ENCODE measurements at places on chromosomes 1 and 21.

DNA sequence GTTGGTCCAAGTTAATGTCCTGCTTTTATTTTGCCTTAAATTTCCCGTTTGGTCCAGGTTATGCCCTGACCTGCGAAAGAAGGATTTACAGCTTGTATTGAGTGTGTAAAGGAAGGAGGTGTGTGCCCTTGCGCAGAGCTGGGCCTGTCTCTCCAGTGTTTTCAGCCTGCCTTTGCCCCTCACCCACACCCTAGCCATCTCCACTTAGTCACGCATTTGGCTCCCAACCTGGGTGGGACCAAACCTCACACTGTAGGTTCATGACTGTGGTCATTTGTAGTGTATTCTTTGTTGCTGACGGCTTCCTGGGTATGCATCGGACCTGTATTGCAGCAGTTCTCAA lies 572 bp upstream of the SRSF10 start:
- DNase-seq = peak; percentile 21

DNA sequence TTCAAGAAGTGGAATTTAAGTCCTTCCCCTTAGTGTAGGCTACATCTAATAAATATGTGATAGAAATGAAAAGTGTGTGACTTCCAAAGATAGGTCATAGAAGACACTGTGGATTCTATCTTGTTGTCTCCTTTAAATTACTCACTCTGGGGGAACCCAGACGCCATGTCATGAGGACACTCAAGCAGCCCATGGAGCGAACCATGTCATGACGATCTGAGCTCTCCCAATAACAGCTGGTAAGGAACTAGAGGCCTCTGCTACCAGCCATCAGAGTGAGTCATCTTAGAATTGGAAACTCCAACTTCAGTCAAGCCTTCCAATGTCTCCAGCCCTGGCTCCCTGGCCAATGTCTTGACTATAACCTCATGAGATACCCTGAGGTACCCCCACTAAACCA lies 6.3 kb downstream of the COA7 start:
- no peak for DNase-seq

DNA sequence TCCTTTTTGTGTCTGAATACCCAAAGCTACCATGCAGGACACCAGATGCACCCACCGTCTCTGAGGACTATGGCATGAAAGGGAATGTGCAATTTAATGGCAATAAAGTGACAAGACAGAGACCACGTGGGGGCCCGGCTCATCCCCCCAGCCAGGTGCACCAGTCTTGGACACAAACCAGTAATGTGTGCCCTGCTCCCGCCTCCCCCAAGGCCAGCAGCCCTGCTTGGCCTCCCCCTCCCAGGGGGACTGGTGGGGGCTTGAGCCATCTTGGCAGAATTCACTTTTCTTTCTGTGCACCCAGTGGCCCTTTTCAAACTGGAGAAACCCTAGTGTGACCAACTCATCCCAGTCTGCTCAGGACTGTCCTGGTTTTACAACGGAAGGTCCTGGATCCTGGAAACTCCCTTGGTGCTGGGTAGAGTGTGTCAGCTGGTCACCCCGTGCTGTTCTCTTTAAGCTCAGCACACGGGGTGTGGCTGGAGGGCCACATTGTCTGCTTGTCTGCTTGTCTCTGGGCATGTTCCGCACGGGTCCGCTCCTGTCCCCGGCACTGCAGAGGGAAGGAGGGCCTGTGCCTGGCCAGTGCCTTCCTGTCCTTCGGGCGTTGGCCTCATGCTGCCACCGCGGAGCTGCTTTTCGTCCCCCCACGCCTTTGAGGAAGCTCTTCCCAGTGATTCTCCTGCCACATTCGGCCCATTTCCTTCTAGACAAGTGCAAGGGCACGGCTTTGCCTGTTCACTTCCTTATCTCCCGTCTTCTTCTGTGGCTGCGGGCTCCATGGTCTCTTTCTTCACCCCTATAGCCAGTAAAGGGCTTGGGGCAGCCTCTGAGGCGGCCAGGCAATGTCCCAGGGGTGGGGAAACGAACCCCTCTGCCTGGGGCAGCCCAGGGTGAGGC lies 45.8 kb upstream of the TTC34 start:
- no peak for DNase-seq

DNA sequence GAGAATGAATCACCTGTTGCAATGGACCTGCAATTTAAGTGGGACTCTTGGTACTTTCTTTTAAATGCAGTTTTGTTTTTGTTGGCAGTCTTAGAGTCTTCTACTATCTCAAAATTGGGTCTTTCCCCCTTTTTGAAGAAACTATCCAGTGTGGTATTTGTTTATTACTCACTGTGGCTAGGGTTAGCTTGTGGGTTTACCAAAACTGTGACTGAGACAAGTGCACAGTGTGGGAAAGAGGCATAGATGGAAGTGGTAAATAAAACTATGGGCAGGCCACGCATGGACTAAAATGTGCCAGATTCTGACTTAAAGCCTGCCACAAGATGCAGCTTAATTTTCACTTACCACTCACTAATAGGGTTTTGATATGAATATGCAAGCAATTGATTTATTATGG lies 1441.7 kb downstream of the PLA2G4A start:
- DNase-seq = no peak

DNA sequence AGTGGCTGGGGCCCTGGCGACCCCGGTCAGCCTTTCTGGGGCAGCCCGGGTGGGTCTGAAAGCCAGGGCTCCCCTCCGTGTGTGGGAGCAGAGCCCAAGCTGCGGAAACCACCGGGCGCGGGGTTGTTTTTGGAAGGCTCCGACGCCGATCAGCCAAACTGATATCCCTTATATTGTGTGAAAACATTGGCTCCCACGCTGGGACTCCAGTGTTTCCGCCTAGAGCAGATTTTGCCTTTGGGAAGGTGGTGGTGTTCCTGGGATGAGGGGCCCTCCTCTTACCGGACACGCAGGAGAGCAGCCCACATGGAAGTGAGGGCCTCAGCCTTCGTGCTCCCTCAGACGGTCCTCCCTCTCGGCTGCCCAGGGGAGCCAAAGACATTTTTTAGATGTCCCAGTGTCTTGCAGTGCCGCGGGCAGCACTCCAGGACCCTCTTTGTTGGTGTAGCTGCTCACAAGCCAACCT lies 54.3 kb downstream of the NGF start:
- DNase-seq = no peak

DNA sequence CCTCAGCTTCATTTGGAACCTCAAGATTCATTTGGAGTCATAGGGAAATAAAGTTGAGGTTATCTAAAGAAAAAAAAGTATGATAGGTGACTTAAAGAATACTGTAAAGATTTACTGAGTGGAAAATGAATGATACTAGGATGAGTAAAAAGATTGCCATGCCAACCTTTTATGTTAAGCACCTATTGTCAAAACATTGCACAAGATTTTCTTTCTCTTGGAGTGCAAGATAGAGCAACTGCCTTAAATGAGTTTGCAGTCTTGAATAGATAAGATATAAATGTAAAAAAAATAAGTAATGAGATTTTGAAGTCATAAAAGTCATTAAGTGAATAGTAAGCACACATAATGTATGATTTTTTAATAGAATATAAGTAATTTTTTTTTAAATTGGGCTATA lies 5.1 kb upstream of the ANGPTL1 start:
- DNase-seq = no peak

GRCh38 chr1:18505666-18506065 lies 24.9 kb downstream of the KLHDC7A start:
- DNase-seq = no peak

- no peak for DNase-seq
These were observed 43.5 kb upstream of the NRDC start for GRCh38 chr1:51922040-51922439.

- DNase-seq = no peak
These were observed 47.3 kb upstream of the USP1 start for GRCh38 chr1:62389531-62389930.

DNA sequence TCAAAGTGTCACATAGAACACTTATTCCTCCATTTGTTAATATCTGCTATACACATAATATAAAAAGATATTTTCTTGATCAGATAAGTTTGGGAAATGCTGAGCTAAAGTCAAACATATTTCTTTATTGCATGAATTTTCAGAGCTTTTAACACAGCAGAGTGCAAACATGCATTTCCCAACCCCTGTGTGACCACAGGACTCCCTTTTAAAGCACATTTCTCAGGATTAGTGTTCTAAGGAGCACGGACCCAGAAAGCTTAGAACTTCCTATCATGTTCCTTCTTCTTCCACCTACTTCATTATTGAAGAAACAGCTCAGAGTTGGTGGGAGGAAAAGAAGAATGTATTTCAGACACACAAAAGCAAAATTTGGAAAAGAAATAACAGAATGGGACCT lies 109.1 kb upstream of the CDC42BPA start:
- no peak for DNase-seq

- no peak for DNase-seq
These were observed 1.3 kb upstream of the CTRC start for GRCh38 chr1:15436881-15437442.

- no peak for DNase-seq
These were observed 71.4 kb upstream of the PPP2R5A start for GRCh38 chr1:212213784-212214183.

All from GM03348 (cell line).